ENCODE measurements at places on chromosomes 6 and 20.

GRCh38 chr6:103798166-103798565, 1061.6 kb downstream of the HACE1 start:
- no peak for DNase-seq

DNA sequence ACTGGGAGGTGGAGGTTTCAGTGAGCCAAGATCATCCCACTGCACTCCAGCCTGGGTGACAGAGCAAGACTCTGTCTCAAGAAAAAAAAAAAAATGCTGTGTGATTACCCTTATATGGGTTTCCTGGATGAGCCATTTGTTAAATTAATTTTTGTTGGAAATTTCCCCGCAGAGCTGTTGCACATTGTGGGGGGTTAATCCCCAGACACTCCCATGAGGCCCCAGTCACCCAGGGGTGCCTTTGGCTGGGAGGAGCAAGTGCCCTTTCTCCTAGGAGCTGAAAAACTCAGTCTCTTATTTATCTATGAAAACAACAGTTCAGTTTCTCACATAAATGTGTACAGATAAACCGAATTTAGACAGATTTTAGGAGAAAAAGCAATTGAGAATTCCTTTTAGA, 4.7 kb upstream of the DEFB132 start:
- no peak for DNase-seq

DNA sequence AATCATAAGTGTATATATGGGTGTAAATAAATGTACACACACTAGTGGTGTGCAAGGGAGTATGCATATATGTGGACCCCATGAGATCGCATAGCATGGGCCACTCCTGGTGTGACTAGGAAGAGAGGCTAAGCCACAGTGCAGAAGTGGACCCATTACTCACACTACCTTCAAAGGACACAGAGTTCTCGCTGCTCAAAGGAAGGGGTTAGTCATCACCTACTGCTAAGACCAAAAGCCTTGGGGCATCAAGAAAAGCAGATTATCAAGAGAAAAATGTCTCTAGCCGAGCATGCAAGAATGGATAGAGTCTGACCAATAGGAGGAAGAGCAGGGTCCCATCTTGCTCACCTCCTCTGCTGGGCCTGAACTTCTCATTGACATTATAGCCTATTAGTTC, 195.5 kb downstream of the MAFB start:
- no peak for DNase-seq

- no peak for DNase-seq
Observed at GRCh38 chr6:20001286-20001685, 164.1 kb downstream of the ID4 start.

GRCh38 chr6:158849899-158850806, 31.0 kb upstream of the EZR start:
- peak; percentile 67 for DNase-seq

- DNase-seq: no peak
Observed at GRCh38 chr6:5967594-5967993, 39.1 kb downstream of the NRN1 start.

DNA sequence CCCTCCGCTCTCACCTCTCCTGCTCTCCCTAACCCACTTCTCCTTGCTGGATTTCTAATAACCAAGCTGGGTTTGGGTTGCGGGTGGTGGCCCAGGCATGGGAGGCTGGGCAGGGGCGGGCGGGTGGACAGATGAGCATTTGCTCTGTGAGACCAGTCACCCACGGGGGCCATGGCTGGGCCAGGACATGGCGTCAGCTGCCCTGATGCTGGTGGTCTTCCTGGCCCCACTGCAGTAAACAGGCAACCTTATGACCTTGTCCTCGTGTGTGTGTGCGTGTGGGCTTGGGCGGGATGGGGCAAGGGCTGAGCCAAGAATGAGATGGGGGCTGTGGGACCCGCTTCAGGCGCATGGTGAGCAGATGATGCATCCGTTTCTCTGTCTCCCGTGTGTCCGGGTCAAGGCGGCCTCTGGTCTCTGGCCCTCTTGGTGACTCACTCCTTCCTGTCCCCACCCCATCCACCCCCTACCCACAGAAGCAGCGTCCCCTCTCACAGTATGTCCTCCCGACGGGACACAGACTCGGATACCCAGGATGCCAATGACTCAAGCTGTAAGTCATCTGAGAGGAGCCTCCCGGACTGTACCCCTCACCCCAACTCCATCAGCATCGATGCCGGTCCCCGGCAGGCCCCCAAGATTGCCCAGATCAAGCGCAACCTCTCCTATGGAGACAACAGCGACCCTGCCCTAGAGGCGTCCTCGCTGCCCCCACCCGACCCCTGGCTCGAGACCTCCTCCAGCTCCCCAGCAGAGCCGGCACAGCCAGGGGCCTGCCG, 41.4 kb upstream of the MYL9 start:
- DNase-seq: no peak

DNA sequence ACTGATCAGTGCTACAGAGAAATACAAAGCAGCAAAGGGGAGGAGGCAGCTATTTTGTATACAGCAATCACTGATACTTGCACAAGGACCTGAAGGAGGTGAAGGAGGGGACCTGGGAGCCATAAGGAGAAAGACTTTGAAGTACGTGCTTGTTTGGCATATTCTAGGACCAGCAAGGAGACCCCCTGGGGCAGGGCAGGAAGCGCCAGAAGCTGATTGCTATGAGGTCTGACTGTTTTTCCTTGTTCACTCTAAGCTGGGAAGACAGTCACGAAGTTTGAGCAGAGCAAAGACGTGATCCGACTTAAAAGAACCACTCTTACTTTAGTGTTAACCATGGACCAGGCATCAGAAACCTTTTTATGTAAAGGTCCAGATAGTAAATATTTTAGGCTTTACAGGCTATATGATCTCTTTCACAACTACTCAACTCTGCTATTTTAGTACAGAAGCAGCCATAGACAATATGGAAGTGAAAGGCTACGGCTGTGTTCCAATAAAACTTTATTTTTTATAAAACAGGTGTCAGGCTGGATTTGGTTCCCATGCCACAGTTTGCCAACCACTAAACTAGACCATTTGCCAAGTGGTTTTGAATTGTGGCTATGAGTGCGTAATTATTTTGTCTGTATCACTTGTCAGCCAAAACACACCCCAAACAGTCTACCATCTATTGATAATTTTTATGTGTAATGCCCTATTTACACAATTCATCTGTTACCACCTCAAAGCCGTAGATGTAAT, 217.9 kb downstream of the PRL start:
- DNase-seq: no peak

GRCh38 chr6:163777716-163778115, 363.2 kb downstream of the QKI start:
- DNase-seq: no peak

DNA sequence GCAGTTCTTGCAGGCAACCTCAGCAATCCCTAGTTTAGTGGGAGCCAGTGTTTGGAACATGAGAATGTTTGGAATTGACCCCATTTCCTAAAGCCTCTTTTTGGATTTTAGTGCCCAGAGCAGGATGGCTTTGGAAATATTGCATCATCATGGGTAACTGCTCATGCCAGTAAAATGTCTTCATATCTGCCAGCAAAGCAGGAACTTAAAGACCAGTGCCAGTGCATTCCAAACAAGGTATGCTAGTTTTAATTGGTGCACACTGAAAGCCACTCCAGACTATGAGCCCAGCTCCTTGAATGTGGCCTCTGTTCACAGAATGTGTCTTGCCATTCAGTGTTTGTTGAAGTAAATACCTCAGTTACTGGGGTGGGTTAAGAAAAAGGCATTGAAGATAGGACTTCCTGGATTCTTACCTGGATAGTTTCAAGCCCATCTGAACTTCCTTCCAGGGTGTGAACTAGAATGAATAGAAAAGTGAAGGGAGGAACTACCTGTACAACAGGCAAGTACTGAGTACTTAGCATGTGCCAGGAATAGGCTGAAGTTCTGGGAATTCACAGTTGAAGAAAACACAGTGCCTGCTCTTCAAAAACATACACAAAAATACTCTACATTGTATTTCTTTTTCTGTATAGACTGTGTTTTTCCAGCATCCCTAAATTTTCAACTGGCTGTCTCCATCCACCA, 70.5 kb downstream of the COL19A1 start:
- no peak for DNase-seq

- no peak for DNase-seq
Observed at GRCh38 chr6:145749632-145750031, 14.3 kb upstream of the EPM2A start.

DNA sequence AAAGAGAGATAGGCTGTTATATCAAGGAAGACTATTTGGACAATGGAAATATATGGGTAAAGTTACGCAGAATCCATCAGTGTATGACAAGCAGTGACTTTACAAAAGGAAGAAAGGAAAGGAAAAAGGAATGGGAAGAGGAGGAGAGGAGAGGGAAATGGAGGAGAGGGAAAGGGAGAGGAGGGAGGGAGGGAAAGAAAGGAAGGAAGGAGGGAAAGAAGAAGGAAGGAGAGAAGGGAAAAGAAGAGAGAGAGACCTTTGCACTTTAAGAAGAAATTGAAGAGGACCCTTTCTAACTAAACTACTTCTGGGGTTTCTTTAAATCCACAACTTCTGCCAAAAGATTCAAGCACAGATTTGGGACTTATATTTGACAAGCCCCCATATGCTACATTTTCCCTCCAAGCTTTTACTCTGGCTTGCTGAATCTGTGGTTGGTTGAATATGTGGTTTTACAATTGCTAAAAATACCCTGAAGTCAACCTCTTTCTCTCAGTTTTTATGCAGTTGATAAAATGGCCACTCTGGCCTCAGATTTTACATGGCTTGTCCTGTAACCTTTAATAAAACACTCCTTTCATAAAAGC, 120.8 kb upstream of the RAB32 start:
- DNase-seq: no peak

- DNase-seq: no peak
Observed at GRCh38 chr6:40779409-40779808, 192.2 kb upstream of the LRFN2 start.

GRCh38 chr20:45044084-45044573, 56.8 kb downstream of the KCNS1 start:
- peak; percentile 72 for DNase-seq

- DNase-seq: no peak
Observed at GRCh38 chr6:56347526-56347925, 100.1 kb upstream of the COL21A1 start.

DNA sequence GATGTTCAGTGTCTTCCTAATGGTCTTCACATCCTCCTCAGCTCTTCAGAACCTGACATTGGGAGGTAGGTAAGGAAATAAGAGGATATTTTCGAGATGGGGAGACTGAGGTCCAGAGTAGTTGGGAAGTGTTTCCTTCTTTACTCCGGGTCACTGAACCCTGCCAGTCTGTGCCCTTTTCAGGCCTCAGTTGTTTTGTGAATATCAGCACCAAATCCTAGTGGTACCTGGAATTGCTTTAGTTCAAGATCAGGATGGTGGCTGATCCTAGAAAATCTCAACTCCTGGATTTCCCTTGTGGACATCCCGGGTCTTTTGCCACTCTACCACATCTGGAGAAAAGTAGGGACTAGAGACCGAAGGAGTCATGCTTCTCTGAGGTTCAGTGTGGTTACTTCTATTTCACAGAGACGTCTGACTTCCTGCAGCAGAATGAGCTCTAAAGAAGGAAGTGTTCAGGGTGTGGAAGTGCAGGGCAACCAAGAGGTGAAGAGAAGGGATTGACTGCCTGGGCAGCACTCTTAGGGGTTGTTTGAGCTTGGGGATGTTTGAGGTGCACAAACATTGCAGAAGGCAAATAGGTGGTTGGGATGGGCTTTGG, 995 bp downstream of the STK4 start:
- DNase-seq: no peak

DNA sequence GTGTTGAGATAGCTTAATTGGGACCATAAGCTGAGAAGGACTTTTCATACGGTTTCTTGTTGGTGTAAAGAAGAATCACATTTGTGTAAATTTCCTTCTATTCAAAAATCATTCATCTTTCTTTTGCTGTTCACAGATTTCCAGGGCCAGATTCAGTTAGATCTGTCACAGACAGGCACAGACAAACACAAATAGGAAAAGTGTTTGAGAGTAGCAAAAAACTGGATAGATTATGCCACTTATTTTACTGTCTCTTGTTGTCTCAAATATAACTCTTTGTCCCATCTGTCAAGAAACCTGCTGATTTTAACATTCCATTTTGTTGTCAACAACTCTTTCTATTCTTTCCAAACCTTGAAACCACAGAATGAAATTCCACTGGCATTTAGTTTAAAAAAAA, 142.8 kb downstream of the ID4 start:
- no peak for DNase-seq

DNA sequence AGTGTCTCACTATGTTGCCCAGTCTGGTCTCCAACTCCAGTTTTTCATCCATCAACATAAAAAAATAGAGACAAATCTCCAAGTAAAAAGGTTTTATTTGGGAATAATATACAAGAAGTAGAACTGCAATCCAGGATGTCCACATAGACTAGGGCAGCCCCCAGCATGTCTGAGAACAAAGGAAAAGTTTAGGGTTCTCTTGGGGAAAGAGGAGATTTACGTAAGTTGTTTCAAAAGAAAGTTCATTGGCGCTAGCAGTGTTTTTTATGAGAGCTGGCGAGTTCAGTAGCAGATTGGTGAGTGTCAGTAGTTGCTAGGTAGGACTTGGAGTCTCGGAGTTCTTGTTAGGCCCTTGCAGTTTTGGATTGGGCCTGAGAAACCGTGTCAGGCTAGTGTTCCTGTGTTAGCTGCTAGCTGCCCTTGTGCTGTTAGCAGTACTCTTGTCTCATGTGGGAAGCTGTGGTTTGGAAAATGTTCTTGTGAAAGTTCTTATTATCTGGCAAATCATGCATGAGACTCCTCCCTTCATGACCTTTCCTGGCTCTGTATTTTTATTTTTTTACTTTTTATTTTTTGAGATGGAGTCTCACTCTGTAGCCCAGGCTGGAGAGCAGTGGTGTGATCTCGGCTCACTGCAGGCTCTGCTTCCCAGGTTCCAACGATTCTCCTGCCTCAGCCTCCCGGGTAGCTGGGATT, 24.7 kb downstream of the TTLL9 start:
- DNase-seq: no peak

DNA sequence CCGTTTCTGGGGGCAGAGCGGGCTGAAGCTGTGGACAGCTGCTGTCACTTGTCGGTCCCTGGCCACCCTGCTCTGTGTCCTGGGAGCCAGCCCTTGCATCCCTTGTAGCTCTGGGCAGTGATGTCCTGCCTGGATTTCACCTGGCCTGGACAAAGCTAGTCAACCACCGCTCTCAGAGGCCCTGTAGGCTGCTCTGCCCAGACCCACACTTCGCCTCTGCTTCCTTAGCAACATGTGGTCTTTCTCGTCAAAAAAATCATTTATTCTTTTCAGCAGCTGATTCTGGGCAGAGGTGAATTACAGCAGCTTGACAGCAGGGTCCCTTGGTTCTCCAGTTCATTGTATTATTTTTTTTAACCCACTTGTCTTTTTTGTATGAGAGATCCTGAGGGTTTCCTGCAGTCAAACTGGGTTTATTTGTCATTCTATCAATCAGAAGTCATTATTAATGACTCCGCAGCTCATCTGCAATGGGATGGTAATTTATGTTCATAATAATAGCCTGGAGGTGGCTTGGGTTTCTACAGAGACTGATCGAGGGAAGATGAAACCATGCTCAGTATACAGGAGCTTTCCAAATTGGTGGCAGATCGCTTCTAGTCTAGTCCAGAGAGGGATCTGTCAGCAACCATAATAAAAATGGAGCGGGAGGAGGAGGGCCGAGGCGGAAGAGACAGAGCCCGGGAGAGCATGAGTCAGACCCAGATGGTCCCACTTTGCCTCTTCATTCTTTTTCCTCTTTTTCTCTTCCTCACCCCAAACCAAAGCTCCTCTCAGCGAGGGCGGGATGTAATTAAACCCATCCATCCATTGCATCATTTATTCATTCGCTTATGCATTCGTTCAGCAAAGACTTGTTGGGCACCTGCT, 22.4 kb downstream of the EDN3 start:
- DNase-seq: no peak

- DNase-seq: no peak
Observed at GRCh38 chr6:41576667-41577066, 30.5 kb downstream of the FOXP4 start.

- no peak for DNase-seq
Observed at GRCh38 chr20:4603724-4604123, 118.0 kb upstream of the PRND start.

GRCh38 chr6:54729716-54730115, 116.9 kb upstream of the FAM83B start:
- no peak for DNase-seq
